ENCODE measurements at places on chromosomes 7 and 10. TPM values are rescaled to one million over a fixed set of nuclear protein-coding genes. Genes with fewer than 3 reads are reported as not detected.

DNA sequence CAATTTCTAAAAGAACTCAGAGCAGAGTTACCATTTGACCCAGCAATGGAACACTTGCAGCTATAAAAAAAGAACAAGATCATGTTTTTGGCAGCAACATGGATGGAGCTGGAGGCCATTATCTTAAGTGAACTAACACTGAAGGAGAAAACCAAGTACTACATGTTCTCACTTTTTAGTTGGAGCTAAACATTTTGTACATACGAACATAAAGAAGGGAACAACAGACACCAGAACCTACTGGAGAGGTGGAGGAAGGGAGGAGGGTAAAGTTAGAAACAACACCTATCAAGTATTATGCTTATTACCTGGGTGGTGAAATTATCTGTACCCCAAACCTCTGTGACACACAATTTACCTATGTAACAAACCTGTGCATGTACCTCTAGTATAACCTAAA is 329.5 kb downstream of the ATRNL1 start:
- no peak overlapping the region for H3K27ac ChIP-seq
- H3K27me3 ChIP-seq = no peaks in the 10 kb centered on the region
- no peaks in the 10 kb centered on the region for H3K4me1 ChIP-seq
- no peak overlapping the region for H3K4me3 ChIP-seq
- H3K36me3 ChIP-seq = no peaks in the 10 kb centered on the region
- no peak for ATAC-seq

- no peak overlapping the region for H3K4me3 ChIP-seq
- H3K4me1 ChIP-seq = no peaks in the 10 kb centered on the region
- ATAC-seq = no peak
Measured at GRCh38 chr10:46329690-46330016, 42.9 kb downstream of the ANTXRL start.

- H3K27me3 ChIP-seq = peaks cover 7% of the 10 kb centered on the region
- H3K4me3 ChIP-seq = peak within 1 kb of the TSS; percentile 50
- ATAC-seq = peak; percentile 90
- no peaks in the 10 kb centered on the region for H3K4me1 ChIP-seq
- H3K27ac ChIP-seq = no peak within 1 kb of the TSS
- no peaks in the 10 kb centered on the region for H3K36me3 ChIP-seq
Measured at GRCh38 chr7:83162402-83163256, at the start of gene PCLO. Gene PCLO (minus strand): TSS chr7:83162884. CDS start chr7:83162592, 292 bp downstream.

DNA sequence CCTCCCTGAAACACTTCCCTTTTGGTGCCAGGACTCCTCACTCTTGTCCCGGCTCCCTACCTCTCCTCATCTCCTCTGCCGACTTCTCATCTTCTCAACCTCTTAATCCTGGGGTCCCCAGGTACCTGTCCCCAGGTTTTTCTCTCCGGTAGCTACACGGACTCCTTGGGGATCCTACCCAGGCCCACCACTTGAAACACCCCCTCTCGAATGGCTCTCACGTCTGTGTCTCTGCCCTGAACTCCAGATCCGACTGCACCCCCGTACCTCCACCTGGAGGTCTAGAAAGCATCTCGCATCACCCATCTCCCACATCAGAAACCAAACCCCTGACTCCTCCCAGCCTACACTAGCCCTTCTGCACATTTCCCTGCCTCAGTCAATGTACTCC is 4.8 kb downstream of the TBATA start:
- H3K27me3 ChIP-seq = peaks cover 6% of the 10 kb centered on the region
- no peaks in the 10 kb centered on the region for H3K36me3 ChIP-seq
- H3K4me3 ChIP-seq = no peak overlapping the region
- no peak for ATAC-seq
- H3K27ac ChIP-seq = no peak overlapping the region

The RSPH10B2 gene
- total RNA-seq = 0.95 TPM

The GPC2 gene
- 2.8 TPM for total RNA-seq

The PON1 gene
- not detected for total RNA-seq

All from activated T-helper 17 cell treated with anti-CD3 and anti-CD28 coated beads, Interleukin-2, amount 50 U/mL, for 72 hours (primary cell).